ENCODE measurements at places on chromosomes 16 and 17.
A peak's percentile ranks its signal among the peaks of the same experiment; 100 is the strongest.

DNA sequence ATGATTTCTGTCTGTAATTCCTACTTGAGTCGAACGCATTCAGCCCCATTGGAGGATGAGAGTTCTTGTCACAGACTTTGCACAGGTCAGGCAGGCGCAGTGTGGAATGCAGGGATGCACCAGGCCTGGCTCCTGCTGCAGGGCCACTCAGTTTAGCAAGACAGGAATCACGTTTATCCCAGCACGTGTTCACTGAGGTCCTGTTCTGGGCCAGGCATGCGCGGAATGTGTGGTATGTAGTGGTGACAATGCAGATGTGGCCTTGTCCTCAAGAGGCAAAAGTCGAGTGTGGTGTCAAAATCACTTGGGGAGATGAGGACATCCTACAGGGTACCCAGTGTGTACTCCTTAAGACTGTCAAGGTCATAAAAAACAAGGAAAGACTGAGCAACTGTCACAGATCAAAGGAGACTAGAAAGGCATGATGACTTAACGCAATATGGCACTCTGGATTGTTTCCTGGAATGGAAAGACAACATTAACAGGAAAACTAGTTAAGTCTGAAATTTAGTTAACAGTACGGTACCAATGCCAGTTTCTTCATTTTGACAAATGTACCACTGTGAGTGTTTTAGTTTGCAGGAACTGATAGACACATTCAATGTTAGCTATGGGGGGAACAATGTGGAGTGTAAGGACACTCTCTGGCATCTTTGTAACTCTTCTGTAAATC is 121.5 kb upstream of the ADAMTS18 start:
- no peak for DNase-seq

DNA sequence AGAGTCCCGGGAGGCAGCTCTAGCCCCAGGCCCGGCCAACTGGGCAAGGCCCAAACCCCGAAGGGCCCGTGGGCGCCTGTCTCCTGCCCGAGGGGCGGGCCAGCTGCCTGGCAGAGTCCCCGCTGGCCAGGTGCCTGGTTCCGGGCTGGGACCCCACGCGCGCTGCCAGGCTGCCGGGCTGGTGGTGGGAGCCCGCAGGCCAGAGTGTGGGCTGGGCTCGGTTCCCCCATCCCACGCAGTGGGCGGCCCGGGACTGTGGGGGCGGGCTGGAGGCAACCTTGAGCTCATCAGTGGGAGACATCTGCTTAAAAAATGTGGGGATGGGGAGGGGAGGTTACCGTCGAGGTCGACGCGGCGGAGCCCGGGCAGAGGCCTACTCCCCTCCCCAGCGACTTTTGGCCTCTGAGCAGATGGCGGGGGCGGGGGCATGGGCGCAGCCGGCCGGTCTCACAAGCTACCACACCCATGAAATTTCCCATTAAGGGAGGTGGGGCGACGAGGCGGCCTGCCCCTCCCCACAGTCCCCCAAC is 176.4 kb upstream of the GSE1 start:
- no peak for DNase-seq

DNA sequence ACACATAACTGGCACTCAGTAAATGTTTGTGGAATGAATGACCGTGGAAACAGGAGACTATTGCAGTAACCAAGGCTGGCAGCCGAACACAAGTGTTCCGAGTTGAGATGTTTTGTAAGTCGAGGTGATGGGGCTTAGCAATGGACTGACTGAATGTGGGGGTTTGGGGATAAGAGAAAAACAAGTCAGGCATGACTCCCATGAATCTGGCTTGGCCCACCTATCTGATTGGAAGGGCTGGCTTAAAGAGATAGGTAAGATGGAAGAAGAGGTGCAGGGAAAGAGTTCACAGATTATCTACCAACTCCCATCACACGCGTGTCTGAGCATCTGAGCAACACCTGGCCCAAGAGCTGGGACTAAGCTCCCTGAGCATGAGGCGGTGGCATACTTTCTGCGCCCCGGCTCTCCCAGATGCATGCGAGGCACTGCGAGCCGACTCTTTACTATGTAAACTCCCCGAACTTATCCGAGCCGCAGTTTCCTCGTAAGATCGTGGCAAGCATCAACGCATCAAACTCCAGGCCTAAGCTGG is 539 bp downstream of the IFT20 start:
- DNase-seq = no peak

GRCh38 chr17:78305801-78306200 is 54.1 kb downstream of the SOCS3 start:
- no peak for DNase-seq

DNA sequence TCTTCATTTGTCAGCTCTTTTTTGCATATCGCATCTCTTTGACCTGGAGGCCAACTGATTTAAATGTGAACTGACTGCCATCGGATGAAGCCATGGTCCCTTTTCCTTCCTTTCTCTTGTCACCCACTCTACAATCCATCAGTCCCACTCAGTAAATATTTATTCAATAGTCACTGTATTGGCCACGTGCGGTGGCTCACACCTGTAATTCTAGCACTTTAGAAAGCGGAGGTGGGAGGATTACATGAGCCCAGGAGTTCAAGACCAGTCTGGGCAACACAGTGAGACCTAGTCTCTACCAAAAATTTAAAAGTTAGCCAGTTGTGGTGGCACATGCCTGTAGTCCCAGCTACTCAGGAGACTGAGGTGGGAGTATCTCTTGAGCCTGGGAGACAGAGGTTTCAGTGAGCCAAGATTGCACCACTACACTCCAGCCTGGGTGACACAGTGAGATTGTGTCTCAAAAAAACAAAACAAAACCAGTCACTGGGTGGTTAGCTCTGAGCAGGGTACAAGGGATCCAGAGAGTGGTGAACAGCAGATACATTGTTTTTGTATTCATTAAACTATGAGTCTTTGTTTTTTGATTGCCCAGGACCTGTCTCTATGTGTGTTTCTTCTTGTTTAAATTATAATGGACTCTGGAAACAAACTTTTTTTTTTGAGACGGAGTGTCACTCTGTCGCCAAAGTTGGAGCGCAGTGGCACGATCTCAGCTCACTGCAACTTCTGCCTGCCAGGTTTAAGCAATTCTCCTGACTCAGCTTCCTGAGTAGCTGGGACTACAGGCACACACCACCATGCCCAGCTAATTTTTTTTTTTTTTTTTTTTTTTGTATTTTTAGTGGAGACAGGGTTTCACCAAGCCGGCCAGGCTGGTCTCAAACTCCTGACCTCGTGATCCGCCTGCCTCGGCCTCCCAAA is 6.9 kb downstream of the PHAF1 start:
- DNase-seq = peak; percentile 95

GRCh38 chr17:45229681-45230409 is 8.2 kb downstream of the FMNL1 start:
- no peak for DNase-seq
